Astrocyte (in vitro differentiated cells and primary cell): ENCODE measurements at places on chromosomes 6 and 20.
A peak's percentile ranks its signal among the peaks of the same experiment; 100 is the strongest.

DNA sequence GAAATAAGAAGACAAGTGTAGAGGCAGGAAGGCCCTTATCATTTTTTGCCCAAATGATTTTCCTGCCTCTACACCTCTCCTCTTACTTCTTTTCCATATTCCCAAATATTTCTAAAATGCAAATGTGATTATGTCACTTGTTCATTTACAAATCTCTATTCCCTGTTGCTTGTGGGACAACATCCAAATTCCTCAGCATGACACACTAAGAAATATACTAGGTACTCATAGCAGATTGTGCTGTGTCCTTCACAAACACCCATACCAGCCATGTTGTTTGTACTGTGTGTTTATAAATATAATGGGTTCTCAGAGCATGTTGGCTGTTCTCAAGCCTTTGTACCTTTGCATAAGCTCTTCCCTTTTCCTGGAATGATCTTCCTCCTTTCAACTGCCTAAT is 17.7 kb upstream of the FYN start:
- no peak overlapping the region for H3K4me3 ChIP-seq
- no peaks in the 10 kb centered on the region for H3K36me3 ChIP-seq
- no peak overlapping the region for H3K27ac ChIP-seq
- H3K27me3 ChIP-seq: no peaks in the 10 kb centered on the region
- H3K4me1 ChIP-seq: peaks cover 15% of the 10 kb centered on the region
- DNase-seq: no peak

- no peak for DNase-seq
- H3K4me3 ChIP-seq: no peak overlapping the region
- H3K27ac ChIP-seq: no peak overlapping the region
- peaks cover 8% of the 10 kb centered on the region for H3K4me1 ChIP-seq
These were observed 41.4 kb upstream of the MLN start for GRCh38 chr6:33845031-33845745.

GRCh38 chr6:11744753-11745152 is 33.9 kb downstream of the ADTRP start:
- H3K36me3 ChIP-seq: no peaks in the 10 kb centered on the region
- no peak overlapping the region for H3K27ac ChIP-seq
- H3K4me3 ChIP-seq: no peak overlapping the region
- H3K4me1 ChIP-seq: no peaks in the 10 kb centered on the region
- peak; percentile 87 for DNase-seq

GRCh38 chr20:49976542-49976941 is 6.2 kb upstream of the SNAI1 start:
- peaks cover 9% of the 10 kb centered on the region for H3K4me1 ChIP-seq
- DNase-seq: no peak
- H3K4me3 ChIP-seq: no peak overlapping the region
- H3K27ac ChIP-seq: no peak overlapping the region
- H3K27me3 ChIP-seq: peaks cover 2% of the 10 kb centered on the region

DNA sequence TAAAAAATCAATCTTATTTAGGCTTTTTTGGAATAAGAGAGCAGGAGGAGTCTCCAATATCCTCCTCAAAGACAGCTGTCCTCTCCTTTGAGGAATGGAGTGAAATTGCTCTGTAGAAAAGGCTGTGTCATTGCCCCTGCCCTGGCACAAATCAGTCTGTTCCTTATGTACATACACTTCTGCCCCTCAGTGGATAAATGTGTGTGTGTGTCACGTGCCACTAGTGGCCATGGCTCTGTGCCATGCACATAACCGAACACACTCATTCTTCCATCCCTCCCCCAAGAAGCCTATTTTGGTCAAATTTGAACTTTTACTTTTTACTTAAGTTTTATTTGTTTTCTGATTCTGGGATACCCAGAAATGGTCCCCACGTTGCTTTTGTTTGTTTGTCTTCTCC is 49.2 kb downstream of the ANKS1A start:
- H3K27me3 ChIP-seq: no peaks in the 10 kb centered on the region
- DNase-seq: no peak
- H3K4me1 ChIP-seq: no peaks in the 10 kb centered on the region
- no peaks in the 10 kb centered on the region for H3K36me3 ChIP-seq

DNA sequence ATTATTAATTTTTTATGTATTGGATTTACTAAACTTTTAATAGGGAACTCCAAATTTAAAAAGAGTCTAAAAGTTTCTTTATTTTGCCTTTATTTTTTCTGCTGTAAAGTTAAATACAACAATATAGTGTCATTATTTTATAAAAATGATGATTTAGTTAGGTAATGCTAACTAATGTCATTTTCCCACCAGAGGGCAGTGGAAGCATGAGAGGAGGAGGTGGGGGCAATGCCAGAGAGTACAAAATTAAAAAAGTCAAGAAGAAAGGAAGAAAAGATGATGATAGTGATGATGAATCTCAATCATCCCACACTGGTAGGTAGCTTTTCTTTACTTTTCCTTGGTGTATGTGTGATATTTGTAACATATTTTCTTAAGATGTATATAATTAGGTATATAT is 20.2 kb upstream of the FHL5 start:
- H3K4me1 ChIP-seq: no peaks in the 10 kb centered on the region
- DNase-seq: no peak
- no peak overlapping the region for H3K27ac ChIP-seq
- H3K4me3 ChIP-seq: no peak overlapping the region
- peaks cover 43% of the 10 kb centered on the region for H3K36me3 ChIP-seq

GRCh38 chr20:9409981-9410380 is 104.4 kb upstream of the LAMP5 start:
- H3K4me1 ChIP-seq: peaks cover 24% of the 10 kb centered on the region
- no peaks in the 10 kb centered on the region for H3K27me3 ChIP-seq
- H3K36me3 ChIP-seq: no peaks in the 10 kb centered on the region
- H3K27ac ChIP-seq: peak overlapping the region; percentile 68

- H3K27ac ChIP-seq: peak overlapping the region; percentile 83
- DNase-seq: peak; percentile 89
- H3K27me3 ChIP-seq: no peaks in the 10 kb centered on the region
These were observed 61.6 kb upstream of the SNX9 start for GRCh38 chr6:157761331-157761921.

GRCh38 chr20:22533823-22534751 is 50.3 kb downstream of the FOXA2 start:
- H3K36me3 ChIP-seq: no peaks in the 10 kb centered on the region
- no peak for DNase-seq
- no peak overlapping the region for H3K4me3 ChIP-seq
- no peak overlapping the region for H3K27ac ChIP-seq
- no peaks in the 10 kb centered on the region for H3K27me3 ChIP-seq

- no peak for DNase-seq
- H3K4me1 ChIP-seq: peaks cover 4% of the 10 kb centered on the region
- H3K36me3 ChIP-seq: peaks cover 6% of the 10 kb centered on the region
- no peaks in the 10 kb centered on the region for H3K27me3 ChIP-seq
- no peak overlapping the region for H3K4me3 ChIP-seq
- H3K27ac ChIP-seq: no peak overlapping the region
These were observed 10.1 kb downstream of the EZR start for GRCh38 chr6:158808941-158809678.

DNA sequence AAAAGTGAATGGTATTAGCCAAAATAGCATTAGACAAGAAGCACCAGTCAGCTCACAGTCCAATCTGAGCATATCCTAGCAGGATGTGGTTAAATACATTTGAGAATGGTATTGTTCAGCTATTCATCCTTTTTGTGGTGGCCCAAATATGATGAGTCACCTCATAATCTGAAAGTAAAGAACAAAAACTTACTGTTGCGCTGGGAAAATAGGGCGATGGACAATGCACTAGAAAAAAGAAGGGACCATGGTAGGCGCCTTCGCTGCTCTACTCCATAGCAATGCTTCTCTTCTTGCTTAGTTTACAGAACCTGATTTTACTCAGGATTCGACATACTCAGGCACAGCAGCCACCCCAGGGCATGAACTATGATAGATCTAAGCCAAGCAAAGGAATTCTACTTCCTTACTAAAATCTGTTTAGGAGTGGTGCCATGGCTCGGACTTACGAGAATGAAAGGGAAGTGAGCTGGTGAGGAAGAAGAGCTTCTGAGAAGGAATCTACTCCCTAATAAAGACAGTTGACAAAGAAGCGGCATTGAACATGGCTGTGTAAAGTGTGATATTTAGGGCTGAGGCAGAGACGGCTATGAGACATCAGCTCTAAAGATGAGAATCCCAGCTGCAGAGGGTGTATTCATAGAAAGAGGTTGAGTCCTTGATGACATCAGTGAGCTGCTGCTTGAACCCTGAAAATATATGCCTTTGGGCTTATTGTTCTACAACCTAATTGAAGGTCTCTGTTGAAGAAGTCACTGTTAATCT is 16.6 kb upstream of the FBXO9 start:
- peak; percentile 97 for DNase-seq
- H3K27ac ChIP-seq: peak overlapping the region; percentile 98
- no peaks in the 10 kb centered on the region for H3K36me3 ChIP-seq
- H3K27me3 ChIP-seq: no peaks in the 10 kb centered on the region
- peaks cover 38% of the 10 kb centered on the region for H3K4me1 ChIP-seq

DNA sequence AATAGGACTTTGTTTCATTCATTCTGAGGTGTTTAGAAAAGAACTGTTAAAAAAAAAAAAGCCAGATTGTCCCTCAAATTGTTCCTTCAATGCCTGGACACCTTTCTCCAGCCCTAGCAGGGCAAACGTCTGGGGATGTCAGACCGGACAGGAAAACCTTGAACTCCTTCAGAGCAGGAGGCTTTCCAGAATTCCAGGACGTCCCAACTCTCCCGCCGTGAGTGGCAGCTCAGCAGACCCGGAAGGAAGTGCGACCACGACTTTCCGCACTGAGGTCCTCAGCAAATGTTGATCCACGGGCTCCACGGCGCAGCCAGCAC is 139.1 kb downstream of the DLL1 start:
- no peak overlapping the region for H3K4me3 ChIP-seq
- peaks cover 4% of the 10 kb centered on the region for H3K27me3 ChIP-seq
- peaks cover 6% of the 10 kb centered on the region for H3K4me1 ChIP-seq
- no peaks in the 10 kb centered on the region for H3K36me3 ChIP-seq
- H3K27ac ChIP-seq: no peak overlapping the region

DNA sequence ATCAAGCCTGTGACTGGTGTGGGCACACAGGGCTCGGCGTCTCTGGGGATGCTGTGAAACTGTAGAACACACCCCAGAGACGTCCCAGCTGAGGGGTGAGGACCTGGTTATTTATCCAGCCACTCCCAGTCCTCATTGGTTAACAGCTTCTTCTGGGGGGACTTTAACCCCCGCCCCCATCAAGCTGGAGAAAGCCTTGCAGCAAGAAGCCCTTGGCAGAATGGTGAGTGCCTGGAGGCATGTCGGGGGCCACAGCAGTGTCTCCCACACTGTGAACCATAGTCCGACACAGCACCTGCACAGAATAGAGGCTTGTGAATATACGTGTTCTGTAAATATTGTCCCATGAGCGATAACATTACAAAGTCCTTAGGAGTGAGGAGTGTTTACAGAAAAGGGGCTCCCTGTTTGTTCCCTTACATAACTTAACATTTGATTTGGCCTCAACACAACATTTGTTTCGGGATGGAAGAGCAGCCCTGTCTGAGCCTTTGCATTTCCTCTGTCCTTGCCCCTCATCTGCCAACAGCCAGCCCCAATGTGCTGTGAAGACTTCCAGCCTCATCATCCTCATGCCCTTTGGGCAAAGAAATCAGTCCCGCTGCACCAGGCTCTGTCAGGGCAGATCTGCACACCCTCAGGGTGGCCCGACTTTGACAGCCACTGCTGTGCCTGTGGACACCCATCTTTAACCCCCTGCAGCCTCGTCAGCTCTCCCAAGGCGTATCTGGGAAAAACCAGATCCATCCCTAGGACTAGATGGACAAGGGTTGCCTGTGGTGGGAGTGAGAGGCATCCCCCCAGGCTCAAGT is 2.2 kb upstream of the RRBP1 start:
- no peak overlapping the region for H3K4me3 ChIP-seq
- no peak for DNase-seq
- no peak overlapping the region for H3K27ac ChIP-seq

- DNase-seq: peak; percentile 58
- no peak overlapping the region for H3K4me3 ChIP-seq
- peak overlapping the region; percentile 2 for H3K27ac ChIP-seq
- peaks cover 6% of the 10 kb centered on the region for H3K4me1 ChIP-seq
- H3K27me3 ChIP-seq: no peaks in the 10 kb centered on the region
These were observed 23.1 kb downstream of the PHACTR2 start for GRCh38 chr6:143700684-143701348.

GRCh38 chr6:44554861-44555260 is 167.4 kb downstream of the CDC5L start:
- H3K27ac ChIP-seq: no peak overlapping the region
- H3K4me3 ChIP-seq: no peak overlapping the region
- H3K36me3 ChIP-seq: no peaks in the 10 kb centered on the region
- DNase-seq: no peak

- no peak overlapping the region for H3K27ac ChIP-seq
- no peaks in the 10 kb centered on the region for H3K4me1 ChIP-seq
- no peak overlapping the region for H3K4me3 ChIP-seq
- H3K27me3 ChIP-seq: no peaks in the 10 kb centered on the region
These were observed 17.8 kb downstream of the LRFN2 start for GRCh38 chr6:40569162-40569910.

DNA sequence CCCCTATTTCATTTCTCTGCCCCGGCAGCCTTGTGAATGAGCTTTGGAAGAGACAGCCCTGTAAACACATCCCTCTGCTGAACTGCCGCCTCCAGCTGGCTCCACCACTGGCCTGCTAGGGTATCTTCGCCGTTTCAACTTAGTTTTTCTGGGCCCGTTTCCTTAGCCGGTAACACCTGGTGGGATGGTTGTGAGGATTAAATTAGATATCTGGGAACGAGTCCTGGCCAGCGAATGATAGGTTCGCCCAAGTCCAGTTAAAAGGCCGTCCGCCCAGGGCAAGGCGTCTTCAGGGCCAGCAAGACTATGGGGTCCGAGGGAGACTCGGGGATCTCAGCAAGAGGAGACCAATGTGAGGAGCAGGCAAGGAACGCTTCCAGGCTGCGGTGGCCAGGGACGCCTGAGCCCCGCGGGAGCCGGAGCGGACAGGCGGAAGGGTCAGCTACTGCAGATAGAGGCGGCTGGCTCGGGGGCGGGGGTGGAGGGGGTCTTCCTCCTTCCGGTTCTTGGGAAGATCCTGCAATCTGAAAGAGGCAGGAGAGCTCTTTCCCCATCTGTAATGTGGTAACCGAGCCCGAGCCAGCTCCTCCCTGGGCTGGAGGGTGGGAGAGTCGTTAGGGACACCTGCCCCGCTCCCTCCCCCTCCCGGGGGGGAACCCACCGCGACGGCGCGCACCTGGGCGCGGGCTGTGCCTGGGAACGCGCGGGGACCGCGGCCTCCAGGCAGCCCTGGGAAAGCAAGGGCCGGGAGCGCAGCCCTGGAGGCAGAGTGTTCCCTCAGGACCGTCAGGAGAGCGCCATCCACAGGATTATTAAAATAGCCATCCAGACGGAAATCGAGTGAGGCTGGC is 4.5 kb upstream of the PTCRA start:
- no peak for DNase-seq
- peaks cover 2% of the 10 kb centered on the region for H3K27me3 ChIP-seq
- peak overlapping the region; percentile 37 for H3K4me3 ChIP-seq

DNA sequence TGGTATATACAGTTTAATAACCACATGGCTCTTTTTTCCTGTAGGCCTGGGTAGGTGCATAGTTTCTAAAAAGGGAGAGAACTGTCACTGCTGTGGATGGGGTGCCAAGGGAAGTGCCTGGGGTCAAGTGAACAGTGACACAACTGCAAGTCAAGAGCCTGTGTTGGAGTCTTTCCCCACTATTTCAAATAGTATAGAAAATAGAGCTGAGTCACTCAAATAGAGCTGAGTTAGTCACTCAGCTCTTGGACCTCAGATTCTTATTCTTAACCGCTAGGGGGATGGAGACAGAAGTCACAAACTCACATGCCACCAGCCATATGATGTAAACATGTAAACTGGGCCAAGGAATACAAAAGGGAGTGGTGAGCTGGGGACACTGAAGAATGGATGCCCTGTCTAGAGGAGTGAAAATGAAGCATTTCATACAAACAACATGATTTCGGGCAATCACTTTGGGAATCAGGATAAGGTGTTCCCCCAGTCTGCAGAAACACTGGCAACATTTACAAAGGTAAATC is 2.1 kb downstream of the NQO2 start:
- H3K4me3 ChIP-seq: no peak overlapping the region
- peaks cover 23% of the 10 kb centered on the region for H3K4me1 ChIP-seq
- peak; percentile 53 for DNase-seq
